ENCODE measurements at places on chromosomes 2 and 18.
A peak's percentile ranks its signal among the peaks of the same experiment; 100 is the strongest.

DNA sequence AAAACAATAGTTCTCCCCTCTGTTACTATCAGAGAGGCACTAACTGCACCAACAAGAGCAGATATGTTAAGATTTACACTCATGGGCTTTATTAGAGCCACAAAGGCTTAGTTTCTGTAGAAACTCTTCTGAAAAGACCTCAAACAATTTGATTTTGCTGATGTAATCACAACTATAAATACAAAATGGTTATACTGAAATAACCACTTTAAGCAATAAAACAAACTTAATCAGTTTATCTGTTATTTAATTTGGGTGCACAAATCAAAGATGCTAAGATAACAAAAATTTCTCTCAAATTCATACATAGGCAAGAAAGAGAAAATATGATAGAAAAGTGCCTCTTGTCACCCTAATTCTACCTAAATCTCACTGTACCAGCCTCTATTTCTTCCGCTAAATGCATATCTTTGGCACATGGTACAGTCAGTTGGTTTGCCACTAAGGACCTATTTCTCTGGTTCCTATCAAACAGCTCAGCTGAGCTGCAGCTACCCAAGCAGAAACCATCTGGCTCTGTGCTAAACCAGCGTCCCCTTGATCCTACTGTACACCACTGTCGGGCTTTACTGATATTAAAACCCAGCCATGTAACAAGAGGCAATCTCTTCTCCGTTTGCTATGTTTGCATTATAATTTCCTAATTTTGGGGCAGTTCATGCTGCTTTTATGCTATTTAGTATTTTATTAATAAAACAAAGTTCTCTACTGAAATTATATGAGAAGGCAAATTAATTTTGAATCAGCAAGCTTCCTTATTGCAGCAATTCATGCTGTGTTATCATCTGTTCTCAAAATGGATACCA lies 60.1 kb downstream of the CWC22 start:
- DNase-seq = no peak

- no peak for DNase-seq
These were observed 316.9 kb upstream of the LRRTM4 start for GRCh38 chr2:77839102-77839501.

GRCh38 chr18:56312551-56313335 lies 325.6 kb downstream of the TXNL1 start:
- DNase-seq = no peak

GRCh38 chr18:9199681-9200080 lies 63.1 kb downstream of the ANKRD12 start:
- no peak for DNase-seq

DNA sequence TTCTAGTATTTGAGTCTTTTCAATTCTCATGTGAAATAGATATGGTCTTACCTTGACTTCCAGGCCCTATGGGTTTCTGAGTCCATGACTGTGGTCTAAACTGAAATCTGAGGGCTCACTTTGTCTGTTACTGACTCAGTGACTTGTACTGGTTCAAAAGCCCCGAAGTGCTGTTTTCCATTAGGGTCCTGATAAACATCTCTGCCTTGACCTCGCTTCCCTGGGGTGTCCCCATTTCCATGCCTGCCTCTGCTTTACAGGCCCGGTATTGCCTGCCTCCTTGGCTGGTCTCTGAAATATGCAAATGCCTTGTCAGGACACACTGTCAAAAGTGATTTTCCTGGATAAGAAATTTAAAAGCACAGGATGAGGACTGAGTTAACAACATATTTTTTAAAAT lies 538.8 kb downstream of the SOCS6 start:
- no peak for DNase-seq

- DNase-seq = no peak
These were observed 222.6 kb downstream of the INSIG2 start for GRCh38 chr2:118310681-118311429.

DNA sequence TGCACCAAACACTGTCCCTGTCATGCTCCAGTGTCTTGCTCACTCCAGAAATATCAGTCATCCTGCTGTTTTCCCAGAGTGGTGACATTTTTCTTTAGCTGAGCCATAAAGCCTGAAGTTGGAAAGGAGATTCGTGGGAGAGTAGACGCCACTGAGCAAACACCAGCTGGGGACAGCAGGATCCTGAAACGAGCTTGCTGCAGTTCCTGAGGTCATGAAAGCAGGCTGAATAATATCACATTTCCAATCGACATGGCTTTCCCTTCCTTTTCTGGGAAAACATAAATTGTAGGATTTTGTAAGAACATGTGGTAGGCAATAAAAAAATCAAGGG lies 276.4 kb downstream of the CDCA7 start:
- no peak for DNase-seq

DNA sequence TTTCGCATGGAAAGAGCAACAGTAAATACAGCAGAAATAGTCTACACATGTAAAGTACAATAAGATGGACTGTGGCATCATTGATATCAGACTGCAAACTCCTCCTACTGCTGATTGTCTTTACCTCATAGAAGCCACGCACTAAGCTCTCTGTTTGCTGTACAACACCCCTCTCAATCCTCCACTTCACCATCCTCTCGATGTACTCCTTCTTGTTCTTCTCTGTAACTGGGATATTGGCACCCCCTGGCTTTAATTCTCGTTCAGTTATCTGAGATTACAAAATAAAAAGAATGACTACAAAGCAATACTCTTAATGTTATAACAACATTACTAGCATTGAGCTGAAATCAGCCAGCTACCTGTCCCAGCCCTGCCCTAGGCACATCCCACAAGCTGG lies 49.3 kb upstream of the STK17B start:
- DNase-seq = no peak

DNA sequence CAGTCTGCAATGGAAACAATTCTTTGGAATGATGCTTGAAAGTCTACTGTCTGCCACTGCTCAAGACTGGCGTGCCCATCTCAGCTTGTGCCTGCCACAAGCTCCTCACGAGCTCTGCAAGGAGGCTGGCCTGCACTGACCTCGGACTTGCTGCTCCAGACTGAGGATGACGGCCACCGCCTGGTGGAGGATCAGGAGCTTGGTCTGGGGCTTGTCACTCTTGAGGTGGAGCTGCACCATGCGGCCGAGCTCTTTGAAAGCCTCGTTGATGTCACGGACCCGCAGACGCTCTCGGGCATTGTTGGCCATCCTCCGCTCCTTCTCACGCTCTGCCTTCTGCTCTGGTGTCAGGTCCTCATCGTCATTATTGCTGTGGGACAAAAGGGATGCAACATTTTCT lies 269.4 kb upstream of the CCDC68 start:
- DNase-seq = no peak

DNA sequence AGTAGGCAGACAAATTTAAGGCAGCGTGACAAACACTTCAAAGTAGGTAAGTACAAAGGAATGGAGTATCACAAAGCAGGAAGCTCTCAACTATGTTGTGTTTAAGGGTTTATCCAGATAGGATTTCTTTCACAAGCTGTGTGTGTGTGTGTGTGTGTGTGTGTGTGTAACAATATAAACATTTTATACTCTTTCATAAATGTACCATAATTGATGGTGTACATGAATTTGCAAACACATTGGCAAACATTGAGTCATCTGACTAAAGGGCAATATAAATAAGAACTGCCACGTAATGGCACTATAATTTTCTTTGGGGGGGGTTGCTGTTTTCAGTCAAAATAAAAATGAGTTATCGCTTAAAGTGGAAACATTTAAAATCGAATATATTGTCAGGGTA lies 1004.4 kb upstream of the DDX18 start:
- no peak for DNase-seq

- DNase-seq = no peak
These were observed 44.6 kb downstream of the SCN7A start for GRCh38 chr2:166449439-166449838.

DNA sequence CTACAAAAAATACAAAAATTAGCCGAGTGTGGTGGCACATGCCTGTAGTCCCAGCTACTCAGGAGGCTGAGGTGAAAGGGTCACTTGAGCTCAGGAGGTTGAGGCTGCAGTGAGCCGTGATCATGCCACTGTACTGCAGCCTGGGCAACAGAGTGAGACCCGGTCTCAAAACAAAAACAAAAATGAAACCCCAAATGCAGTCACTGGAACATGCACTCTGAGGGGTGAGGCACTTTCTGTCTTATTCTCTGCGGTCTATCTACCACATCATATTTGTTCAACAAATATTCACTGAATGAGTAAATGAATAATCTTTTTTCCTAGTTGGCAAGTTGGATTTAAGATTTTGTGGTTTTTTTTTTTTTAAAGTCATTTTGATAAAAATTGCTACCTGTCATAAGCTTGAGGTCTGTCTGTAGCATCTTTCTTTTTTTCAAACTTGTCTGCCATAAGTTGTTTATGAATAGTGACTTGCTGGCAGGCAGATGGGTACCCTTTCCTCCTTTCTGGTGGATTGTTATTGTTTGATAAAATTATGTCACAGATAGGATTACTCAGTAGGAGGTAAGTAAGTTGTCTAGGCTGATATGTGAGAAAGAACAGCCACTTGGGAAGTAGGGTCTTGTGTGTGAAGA lies 11.8 kb downstream of the CHRNA1 start:
- DNase-seq = no peak

GRCh38 chr2:215060861-215061536 lies 77.4 kb downstream of the ABCA12 start:
- DNase-seq = no peak

DNA sequence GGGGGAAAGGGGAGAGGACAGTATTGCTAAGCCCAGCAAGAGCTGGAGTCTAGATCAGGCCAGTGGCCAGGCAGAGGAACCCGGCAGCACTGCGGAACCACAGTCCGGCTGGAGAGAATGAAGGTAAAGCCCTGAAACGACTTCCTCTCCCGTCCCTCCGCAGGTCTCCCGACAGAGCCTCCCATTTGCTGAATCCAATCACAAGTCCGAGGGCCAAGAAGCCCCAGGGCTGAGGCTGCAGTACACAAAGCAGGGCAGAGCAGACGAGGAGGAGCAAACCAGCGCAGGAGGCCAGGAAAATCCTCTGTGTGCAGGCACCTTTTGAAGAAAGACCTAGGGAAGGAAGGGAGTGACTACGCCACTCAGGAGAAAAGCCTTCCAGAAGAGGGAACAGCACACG lies 104.4 kb downstream of the OSBPL1A start:
- no peak for DNase-seq

GRCh38 chr2:239271471-239271870 lies 129.3 kb downstream of the HDAC4 start:
- no peak for DNase-seq

GRCh38 chr2:237511433-237511832 lies 24.4 kb downstream of the MLPH start:
- no peak for DNase-seq

DNA sequence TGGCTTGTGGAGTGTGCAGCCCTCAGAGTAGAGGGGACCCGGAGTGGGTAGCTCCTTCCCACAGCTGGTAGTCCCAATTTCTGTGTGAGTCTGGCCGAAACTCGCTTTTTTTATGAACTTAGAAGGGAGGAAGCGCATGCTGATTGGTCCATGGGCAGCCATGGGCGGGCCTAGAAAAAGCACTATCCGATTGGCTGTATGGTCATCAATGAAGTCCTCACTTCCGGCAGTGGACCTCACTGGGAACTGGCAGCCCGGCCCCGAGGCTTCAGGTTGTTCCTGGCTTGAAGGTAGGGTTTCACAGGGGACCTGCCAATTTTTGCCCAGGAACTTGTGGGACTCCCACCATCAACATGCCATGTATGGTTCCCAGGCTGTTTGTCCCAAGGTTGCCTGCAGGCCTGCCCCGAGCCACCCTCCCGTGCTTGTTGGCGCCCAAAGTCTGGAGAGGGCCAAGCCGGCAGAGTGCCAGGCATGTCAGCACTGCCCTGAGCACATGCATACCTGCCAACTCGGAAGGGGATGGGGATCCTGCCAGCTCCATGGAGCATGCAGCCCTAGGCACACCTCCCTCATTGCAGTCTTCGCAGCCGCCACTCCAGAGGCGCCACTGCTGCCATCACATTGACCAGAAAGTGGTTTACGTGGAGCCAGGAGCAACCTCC lies 98.5 kb downstream of the ATP9B start:
- peak; percentile 46 for DNase-seq

DNA sequence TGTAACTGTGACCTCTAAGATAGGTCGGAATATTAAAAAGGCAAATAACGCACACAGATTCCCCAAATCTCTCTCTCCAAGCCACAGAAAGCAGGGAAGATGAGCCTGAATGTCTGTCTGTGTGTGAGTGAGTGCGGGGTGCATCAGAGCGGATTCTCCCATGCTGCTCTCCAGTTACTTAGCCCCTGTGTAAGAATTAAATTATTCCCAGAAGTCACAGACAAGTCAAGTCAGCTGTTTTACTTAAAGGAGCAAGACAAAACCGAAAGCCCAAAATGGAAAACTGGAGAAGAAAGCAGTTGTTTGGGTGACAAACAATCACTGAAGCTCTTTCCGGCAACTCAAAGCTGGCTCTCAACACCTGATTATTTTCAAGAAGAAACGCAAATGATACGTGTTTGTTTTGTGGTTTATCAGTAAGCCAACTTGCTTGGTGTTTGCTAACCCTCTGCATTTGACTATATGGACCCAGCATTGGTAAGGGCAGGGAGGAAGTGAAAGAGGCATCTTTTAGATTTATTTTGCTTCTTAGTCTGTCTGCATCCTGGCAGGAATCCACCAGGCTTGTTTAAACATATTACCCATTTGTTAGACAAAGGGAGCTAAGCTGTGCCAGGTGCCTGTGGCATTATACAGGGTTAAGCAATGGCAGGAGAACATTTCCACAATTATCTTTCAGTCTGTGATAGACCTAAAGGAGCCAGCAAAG lies 121.5 kb upstream of the CREB1 start:
- no peak for DNase-seq

DNA sequence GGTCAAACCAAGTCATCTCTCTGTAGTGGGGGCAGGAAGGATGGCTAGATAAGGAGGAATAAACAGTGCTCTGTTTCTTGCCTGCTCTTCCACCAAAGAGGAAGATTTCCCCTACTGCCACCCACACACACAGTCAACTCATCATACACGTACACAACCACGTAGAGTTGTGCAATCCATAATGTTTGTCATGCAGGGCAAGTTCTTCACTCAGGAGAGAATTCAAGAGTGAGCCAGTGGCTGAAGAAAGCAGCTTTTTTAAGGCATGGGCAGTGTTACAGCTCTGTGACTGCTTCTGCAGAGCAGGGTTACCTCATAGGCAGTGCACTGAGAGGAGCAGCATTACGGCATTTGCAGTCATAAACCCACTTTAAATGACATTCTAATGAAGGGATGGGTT lies 283.0 kb downstream of the RND3 start:
- DNase-seq = no peak

GRCh38 chr18:31526374-31526773 lies 28.4 kb downstream of the DSG2 start:
- DNase-seq = no peak

- no peak for DNase-seq
These were observed 11.4 kb upstream of the MAP3K20 start for GRCh38 chr2:173064151-173064805.

- no peak for DNase-seq
These were observed 235.4 kb downstream of the CELF4 start for GRCh38 chr18:37330173-37330572.

DNA sequence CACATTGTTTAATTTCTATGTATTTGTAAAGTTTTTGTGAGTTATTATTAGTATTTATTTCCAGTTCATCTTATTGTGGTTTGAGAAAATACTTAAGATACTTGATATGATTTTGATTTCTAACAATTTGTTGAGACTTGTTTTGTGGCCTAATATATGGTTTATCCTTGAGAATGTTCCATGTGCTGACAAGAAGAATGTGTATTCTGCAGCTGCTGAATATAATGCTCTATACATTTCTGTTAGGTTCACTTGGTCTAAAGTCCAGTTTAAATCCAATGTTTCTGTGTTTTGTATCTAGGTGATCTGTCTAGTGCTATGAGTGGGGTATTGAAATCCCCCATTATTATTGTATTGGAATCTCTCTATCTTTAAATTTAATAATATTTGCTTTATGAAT lies 201.3 kb downstream of the FSIP2 start:
- DNase-seq = no peak

Measured in left cardiac atrium (tissue), 4 donors.